ENCODE measurements at places on chromosomes 5 and 9. TPM values are rescaled to one million over a fixed set of nuclear protein-coding genes. Genes with fewer than 3 reads are reported as not detected.
A peak's percentile ranks its signal among the peaks of the same experiment; 100 is the strongest.

- H3K36me3 ChIP-seq: no peaks in the 10 kb centered on the region
- no peak overlapping the region for H3K4me3 ChIP-seq
- H3K4me1 ChIP-seq: no peaks in the 10 kb centered on the region
- H3K27me3 ChIP-seq: no peaks in the 10 kb centered on the region
- no peak for DNase-seq
These were observed 137.1 kb upstream of the FSTL4 start for GRCh38 chr5:133749331-133749985.

- no peak overlapping the region for H3K4me3 ChIP-seq
- H3K4me1 ChIP-seq: no peaks in the 10 kb centered on the region
- no peak for DNase-seq
- no peaks in the 10 kb centered on the region for H3K36me3 ChIP-seq
These were observed 77.7 kb downstream of the ARSB start for GRCh38 chr5:78907255-78907891.

- H3K27me3 ChIP-seq: no peaks in the 10 kb centered on the region
- no peak overlapping the region for H3K27ac ChIP-seq
- peaks cover 44% of the 10 kb centered on the region for H3K4me1 ChIP-seq
- DNase-seq: no peak
- H3K36me3 ChIP-seq: peaks cover 3% of the 10 kb centered on the region
- H3K4me3 ChIP-seq: no peak overlapping the region
These were observed 2.4 kb downstream of the EGR1 start for GRCh38 chr5:138467711-138468132.

- no peak overlapping the region for H3K4me3 ChIP-seq
- DNase-seq: no peak
- H3K4me1 ChIP-seq: peaks cover 2% of the 10 kb centered on the region
- H3K36me3 ChIP-seq: no peaks in the 10 kb centered on the region
- no peak overlapping the region for H3K27ac ChIP-seq
- no peaks in the 10 kb centered on the region for H3K27me3 ChIP-seq
These were observed 14.6 kb upstream of the CFAP95 start for GRCh38 chr9:69805962-69806515.

DNA sequence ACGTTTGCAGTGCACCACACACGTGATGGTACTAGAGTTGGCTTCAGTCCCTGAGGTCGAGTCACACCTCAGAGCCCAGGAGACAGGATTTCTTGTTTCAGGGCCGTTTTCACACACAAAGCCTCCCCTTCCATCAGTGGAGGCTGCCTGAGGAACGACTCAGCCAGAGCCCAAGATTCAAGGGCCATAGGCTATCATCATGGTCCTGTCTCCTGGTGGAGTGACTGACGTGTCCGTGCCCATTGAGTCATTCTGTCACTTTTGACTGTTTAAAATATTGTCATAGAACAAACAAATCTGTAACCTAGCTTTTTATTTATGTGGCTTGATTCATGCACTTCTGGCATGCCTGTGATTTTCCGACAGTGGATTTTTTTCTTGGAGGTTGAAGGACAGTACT, 28.3 kb downstream of the CAMK2A start:
- no peaks in the 10 kb centered on the region for H3K36me3 ChIP-seq
- H3K27me3 ChIP-seq: peaks cover 9% of the 10 kb centered on the region
- no peaks in the 10 kb centered on the region for H3K4me1 ChIP-seq
- no peak for DNase-seq
- H3K4me3 ChIP-seq: no peak overlapping the region

DNA sequence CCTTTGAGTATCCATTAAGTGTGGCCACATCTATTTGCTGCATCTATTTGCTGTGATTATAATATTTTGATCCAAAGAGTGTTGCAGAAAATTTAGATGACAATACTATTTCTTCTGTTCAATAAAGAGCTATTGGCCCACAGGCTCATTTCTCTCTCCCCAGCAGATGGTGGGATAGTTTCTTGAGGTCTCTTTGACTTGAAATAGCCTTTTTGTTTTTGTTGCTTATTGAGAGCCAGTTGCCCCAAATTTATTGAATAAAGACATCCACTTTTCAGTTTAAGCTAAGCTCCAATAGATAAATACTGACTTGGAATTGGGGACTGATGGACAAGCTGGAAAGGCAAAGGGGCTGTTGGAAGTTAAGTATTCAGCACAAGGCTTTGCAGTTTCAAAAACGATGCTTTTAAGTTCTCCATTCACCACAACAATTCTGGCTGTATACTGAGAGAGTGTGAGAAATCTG, 290.1 kb upstream of the MPDZ start:
- no peak overlapping the region for H3K27ac ChIP-seq
- no peak overlapping the region for H3K4me3 ChIP-seq
- H3K27me3 ChIP-seq: no peaks in the 10 kb centered on the region

DNA sequence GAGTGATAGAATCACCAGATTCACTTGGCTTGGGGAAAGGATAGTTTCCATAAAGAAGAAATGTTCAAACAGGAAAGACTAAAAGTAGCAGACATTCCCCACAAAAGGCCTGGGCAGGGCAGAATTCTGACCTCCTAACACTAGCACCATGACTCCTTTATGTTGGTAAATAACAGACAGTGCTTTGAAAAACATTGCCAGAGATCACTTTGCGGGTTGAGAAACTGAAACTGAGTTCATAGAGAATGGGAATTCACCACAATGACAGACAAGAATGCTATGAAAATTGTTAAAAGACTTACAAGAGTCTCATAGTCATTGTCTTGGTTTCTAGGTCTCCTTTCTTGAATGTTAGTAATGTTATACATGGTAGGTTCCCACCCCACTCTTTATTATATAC, 172.5 kb upstream of the GLRA1 start:
- H3K27me3 ChIP-seq: no peaks in the 10 kb centered on the region
- H3K4me1 ChIP-seq: no peaks in the 10 kb centered on the region
- no peak for DNase-seq
- H3K36me3 ChIP-seq: no peaks in the 10 kb centered on the region
- H3K27ac ChIP-seq: no peak overlapping the region

DNA sequence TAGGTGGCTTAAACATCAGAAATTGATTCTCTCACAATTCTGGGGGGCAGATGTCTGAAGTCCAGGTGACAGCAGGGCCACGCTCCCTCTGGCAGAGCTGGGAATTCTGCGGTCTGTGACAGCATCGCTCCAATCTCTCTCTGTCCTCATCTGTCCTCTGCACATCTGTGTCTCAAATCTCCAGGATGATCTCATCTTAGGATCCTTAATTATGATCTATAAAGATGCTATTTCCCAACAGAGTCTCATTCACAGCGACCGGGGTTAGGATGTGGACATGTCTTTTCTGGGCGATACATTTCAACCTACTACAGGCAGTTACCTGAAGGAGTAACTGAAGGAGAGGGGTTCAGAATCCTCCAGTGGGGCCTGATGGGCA, 31.4 kb downstream of the ANKRD33B start:
- H3K36me3 ChIP-seq: no peaks in the 10 kb centered on the region
- H3K27me3 ChIP-seq: no peaks in the 10 kb centered on the region
- no peak overlapping the region for H3K27ac ChIP-seq
- no peak for DNase-seq
- H3K4me3 ChIP-seq: no peak overlapping the region

- no peaks in the 10 kb centered on the region for H3K27me3 ChIP-seq
- H3K4me1 ChIP-seq: peaks cover 7% of the 10 kb centered on the region
- no peak for DNase-seq
- no peak overlapping the region for H3K27ac ChIP-seq
- no peak overlapping the region for H3K4me3 ChIP-seq
These were observed 2.1 kb upstream of the ARL15 start for GRCh38 chr5:54312499-54312898.

- no peak overlapping the region for H3K4me3 ChIP-seq
- no peaks in the 10 kb centered on the region for H3K36me3 ChIP-seq
- H3K27me3 ChIP-seq: no peaks in the 10 kb centered on the region
- no peak for DNase-seq
These were observed 38.1 kb downstream of the LRRC70 start for GRCh38 chr5:62616615-62617277.

DNA sequence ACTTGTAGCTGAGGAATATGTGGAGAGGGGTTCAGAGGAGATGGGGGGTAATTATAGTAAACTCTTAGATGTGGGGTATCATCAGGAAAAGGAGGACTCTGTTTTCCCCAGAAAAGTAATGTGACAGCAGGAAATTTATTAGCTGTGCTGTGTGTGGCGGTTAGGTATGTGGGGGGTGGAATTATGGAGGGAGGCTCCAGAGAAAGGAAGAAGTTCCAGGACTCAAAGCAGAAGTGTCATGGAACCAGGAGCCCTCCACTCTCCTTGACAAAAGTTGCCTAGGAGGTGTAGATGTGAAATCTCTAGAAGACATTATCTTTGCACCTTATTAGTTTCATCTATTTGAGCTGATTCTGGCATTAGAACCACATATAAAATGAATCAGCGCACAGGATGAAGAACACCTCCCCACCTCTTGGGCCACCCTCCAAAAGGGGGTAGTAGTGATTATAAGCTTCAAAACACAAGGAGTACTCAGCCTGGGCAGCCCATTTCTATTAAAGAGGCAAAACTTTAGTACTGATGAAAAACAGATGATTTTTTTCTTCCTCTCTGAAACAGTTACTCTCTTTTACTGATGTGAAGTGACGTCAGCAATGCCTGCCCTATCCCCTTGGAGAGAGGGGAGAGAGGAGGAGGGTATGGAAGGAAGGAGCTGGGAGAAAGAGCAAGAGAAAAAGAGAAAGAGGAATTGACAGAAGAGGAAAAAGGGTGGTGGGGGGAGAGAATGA, 18.2 kb downstream of the NR2F1 start:
- H3K4me3 ChIP-seq: no peak overlapping the region
- no peaks in the 10 kb centered on the region for H3K36me3 ChIP-seq
- no peak for DNase-seq
- H3K4me1 ChIP-seq: no peaks in the 10 kb centered on the region
- peaks cover 29% of the 10 kb centered on the region for H3K27me3 ChIP-seq

DNA sequence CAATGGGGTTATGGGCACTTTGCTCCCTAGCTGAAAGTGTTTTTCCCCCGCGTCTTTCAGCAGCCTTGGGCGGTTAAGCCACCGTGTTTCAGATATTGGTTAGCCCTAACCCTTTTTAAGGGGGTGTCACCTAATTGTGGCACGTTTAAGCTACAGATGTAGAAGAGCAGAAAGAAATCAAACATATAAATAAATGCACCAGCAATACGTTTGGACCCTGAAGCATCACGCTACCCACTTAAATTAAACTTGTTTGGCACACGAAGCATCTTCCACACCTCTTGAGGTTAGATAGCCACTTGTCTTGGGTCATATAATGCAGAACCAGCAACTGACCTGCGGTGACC, 768 bp downstream of the YTHDC2 start:
- no peak for DNase-seq
- peak overlapping the region; percentile 93 for H3K27ac ChIP-seq
- peaks cover 3% of the 10 kb centered on the region for H3K27me3 ChIP-seq
- H3K4me1 ChIP-seq: peaks cover 8% of the 10 kb centered on the region

GRCh38 chr9:90137801-90138200, 504.8 kb downstream of the DIRAS2 start:
- no peak overlapping the region for H3K27ac ChIP-seq
- no peak overlapping the region for H3K4me3 ChIP-seq
- no peak for DNase-seq

IL4 gene
- not detected for total RNA-seq

SPINK6 gene
- total RNA-seq: not detected

ARHGEF28 gene
- total RNA-seq: 0.05 TPM

PTCH1 gene
- 24.9 TPM for total RNA-seq

NPR3 gene
- 0.73 TPM for total RNA-seq

PLAC8L1 gene
- not detected for total RNA-seq

FBP2 gene
- not detected for total RNA-seq

ZNF462 gene
- total RNA-seq: 3.3 TPM
